Activated CD8-positive, alpha-beta memory T cell treated with anti-CD3 and anti-CD28 coated beads, Interleukin-2, amount 50 U/mL, for 48 hours (primary cell): ENCODE measurements at places on chromosomes 5 and 9.

DNA sequence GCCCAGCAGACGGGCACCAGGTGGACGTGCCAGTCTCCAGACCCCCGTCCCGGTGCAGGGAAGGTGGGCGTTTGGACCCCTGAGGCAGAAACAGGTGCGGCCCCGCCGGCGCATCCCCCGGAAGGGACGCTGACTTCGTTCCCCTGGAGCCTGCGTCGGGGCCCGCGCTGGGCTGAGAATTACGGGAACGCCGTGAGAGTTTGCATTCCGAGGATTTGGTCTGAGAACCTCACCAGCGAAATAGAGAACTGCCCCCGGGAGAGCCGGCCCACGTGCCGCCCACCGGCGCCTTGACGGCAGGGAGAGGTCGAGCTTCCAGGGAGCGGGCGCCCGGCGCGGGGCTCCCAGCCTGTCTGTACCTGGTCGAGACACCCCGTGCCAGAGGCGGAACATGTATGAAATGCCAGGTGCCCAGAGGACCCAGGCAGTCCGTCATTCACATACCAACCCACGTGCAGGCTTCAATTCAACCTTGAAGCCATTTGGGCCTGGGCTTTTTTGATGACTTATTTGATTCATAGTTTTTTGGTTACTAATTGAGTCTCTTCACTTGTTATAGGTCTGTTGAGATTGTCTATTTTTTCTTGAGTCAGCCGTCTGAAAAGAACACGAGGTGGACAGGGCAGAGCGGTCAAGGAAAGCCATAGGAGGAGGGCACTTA is 877 bp upstream of the CAMSAP1 start:
- peak; percentile 72 for DNase-seq

DNA sequence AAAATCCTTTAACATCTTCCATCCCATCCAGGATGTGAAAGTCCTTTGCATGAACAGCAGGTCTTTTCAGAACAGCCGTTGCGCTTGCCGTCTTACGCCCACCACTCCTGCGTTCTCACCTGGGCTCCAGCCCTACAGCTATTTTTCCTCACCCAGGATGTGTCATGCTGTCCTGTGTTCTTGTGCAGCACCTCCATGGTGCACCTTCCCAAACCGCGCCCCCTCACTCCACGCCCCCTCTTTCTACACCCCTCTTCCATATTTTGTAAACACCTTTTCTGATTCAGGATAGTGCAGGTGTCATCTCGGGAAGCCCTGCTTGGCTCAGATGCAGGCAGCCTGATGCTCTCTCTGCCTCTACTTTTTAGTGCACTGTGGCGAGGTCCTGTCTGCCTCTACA is 18.4 kb downstream of the CAMK4 start:
- no peak for DNase-seq

DNA sequence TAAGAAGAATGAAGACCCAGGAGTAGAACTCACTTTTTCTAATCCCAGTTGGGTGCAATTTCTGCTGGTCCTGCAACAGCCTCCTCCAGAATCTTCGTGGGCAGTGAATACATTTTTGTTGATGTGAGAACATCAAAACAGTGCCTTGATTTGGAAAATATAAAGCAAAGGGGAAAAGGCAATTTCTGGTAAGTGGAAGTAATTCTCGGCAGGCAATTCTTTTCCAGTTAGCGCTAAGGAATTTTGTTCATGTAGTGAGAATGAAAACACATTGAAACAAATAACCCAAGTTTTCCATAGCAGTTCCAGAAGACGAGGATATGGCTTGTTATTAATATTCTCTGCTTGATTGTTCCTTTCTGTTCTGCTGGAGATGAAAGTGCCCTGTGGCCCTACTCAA is 178.7 kb downstream of the SPATA31D1 start:
- no peak for DNase-seq

GRCh38 chr5:95966005-95966404 is 4.4 kb upstream of the ELL2 start:
- DNase-seq, result no peak

DNA sequence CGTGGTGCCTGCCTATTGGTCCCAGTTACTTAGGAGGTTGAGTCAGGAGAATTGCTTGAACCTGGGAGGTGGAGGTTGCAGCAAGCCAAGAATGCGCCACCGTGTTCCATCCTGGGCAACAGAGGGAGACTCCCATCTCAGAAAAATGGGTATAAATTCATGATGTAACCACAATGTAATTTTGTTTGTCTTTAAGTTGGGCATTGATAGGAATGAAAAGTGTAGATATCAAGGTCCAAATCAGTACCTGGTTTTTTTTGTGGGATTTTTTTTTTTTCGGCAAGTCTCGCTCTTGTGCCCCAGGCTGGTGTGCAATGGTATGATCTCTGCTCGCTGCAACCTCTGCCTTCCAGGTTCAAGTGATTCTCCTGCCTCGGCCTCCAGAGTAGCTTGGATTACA is 7.4 kb downstream of the NPM1 start:
- no peak for DNase-seq

DNA sequence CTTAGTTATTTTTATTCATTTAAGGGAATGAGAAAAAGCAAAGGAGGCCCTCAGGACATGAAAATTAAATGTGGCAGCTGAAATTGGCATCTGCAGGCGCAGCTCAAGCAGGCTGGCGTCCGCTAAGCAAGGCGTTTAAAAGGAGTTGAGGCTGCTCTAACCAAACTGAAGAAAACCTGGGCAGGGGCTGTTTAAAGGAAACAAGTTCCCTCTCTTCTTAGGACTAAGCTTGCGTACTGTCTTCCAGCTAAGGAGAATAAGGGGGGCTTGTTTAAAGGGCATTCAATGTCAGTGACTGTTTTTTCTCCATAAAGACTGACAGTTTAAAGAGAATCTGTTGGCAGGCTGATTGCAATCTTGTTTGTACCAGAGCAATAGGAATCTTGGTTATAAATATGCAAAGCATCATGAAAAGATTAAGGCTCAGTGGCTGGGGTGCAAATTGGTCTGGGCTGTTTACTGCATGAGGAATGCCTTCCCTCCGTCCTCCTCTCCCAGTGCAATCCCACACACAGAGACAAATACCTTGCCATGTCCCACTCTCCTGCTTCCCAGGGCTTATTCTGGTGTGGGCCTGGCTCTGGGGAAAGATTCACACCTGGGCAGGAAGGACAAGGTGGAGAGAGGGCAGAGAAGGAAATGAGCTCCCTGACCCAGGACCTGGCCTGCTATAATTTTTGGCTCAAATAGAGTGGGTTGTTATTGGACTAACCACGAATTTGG is 85.9 kb upstream of the LIFR start:
- DNase-seq, result no peak

DNA sequence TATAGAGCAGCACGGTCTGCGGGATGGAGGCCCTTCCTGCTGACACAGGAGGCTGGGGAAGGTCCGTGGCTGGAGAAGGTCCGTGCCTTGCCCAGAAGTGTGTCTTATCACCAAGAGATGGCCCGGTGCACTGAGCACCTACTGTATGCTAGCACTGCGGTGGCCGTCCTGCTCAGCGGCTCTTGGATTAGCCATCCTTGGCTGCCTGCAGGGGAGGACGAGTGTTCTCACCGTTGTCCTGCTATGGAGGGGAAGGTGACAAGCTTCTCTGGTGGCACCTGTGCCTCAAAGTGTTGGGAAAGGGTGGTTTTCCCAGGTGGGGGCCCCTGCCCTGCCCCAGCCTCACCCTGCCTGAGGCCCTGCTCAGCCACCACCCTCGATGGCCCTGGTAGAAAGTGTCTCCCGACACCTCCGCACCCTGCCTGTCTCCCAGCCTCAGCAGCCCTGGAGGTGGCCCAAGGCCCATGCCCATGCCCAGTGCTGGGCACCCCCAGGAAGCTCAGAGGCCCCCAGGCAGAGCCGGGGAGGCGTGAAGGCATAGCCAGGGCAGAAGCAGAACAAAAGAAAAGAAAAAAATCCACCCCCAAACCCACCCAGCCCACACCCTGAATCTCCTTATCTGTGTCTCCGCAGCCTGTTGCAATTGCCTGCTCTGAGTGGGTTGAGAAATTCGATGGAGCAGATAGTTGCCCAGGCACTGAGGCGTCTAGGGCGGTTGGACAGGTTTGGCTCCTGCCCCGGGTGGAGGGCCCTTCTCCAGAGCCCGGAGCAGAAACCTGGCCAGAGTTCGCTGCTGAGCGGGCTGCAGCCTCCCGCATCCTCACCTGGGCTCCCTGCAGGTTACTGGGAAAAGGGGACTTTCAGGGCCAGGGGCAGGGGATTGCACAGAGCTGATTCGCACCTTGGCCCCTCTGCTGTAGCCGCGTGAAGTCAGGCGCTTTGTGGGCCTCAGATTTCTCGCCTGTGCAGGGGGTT is 30.5 kb downstream of the RXRA start:
- no peak for DNase-seq

GRCh38 chr5:38809388-38810359 is 36.1 kb upstream of the OSMR start:
- DNase-seq, result peak; percentile 73

DNA sequence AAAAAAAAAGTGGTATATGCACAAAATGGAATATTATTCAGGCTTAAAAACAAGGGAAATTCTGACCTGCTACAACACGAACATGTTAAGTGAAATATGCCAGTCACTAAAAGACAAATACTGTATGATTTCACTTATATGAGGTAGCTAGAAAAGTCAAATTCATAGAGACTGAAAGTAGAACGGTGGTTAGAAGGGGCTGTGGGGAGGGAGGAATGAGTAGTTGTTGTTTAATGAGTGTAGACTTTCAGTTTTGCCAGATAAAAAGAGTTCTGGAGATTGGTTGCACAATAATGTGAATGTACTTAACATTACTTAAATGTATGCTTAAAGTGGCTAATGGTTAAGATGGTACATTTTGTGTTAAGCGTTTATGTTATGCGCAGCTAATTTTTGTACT is 79.5 kb upstream of the IL12B start:
- no peak for DNase-seq

GRCh38 chr5:149578896-149579295 is 2.4 kb upstream of the ARHGEF37 start:
- no peak for DNase-seq

DNA sequence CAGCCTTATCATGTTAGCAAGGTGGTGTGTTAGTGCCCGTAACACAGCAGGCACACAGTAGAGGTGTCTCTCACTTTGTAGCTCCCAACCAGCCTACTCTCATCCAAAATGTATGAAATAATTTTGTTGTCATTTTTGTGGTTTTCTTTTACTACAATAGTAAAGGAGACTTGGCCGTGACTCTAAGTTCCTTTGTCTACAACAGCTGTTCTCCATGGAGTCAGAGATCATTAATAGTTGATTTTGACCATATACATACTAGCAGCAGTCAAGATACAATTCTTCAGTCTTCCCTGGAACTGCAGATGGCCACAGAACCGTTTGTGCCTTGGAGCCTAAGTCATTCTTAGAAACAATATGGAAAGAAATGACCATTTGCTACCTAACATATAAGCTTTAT is 567.1 kb downstream of the TLR4 start:
- DNase-seq, result no peak

GRCh38 chr9:122572456-122572855 is 10.7 kb downstream of the OR1L8 start:
- DNase-seq, result no peak

DNA sequence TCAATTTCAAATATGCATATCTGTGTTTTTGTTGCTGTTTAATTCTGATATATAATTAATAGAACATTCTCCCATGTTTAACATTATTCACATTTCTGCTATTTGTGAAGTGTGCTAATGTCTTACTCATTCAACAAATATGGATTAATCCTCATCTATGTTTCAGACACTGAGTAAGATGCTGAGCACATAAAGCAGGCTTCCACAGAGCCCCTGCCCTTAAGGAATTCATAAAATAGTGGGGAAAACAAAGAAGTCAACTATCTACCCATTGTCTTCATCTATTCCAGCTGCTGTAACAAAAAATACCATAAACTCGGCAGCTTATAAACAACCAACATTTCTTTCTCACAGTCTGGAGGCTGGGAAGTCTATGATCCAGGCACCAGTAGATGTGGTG is 333.3 kb downstream of the SEMA5A start:
- no peak for DNase-seq

DNA sequence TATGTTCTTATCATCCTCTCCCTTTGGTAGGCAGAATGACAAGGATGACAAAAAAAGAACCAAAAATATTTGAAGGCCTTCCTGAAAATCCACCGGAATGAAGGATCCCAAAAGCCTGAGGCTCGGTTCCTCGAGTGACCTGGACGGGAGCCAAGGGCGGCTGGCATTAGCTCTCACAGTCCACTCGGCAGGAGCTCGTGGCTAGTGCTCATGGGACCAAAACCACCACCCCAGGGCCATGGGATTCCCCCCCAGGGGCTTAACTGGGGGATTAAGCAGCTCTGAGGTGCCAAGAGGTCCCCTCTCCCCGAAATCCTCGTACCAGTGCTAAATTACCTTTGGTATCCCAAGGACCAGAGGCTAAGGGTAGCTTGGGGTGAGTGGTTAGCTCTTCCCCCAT is 586 bp upstream of the PDZD2 start:
- DNase-seq, result no peak

DNA sequence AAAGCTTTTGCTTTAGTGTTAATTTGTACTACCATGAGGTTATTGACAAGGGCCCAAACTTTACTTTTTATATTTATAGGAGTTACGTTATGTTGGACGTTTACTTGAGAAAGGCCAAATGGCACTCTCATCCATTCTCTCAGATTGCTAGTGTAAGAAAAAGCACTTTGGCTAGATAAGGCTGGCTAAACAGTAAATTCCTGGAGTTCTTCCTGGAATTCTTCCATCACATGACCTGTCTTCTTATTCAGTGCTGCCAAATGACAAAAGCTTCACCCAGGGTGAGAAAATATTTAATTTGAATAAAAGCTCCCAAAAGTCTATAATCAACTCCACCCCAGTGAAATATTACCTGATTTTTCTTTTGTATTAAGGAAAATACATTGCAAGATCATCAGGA is 1568.9 kb upstream of the ACO1 start:
- no peak for DNase-seq

DNA sequence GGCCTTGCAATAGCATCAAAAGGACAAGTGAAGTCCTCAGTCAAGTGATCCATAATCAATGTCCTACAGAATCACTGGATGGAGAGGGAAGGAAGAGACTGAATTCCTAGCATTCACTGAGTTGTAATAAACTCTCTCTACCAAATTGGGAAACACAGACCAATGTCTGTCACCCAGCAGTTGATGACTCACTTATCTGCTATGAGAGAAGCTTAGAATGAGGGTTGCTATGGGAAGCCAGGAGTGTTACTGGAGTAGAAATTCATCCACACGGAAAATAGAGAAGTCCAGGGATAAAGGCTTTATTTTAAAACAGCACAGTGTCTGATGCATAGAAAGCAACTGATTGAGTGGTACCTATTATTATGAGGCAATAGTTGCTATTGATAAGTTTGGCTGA is 407.4 kb downstream of the BRINP1 start:
- DNase-seq, result no peak

DNA sequence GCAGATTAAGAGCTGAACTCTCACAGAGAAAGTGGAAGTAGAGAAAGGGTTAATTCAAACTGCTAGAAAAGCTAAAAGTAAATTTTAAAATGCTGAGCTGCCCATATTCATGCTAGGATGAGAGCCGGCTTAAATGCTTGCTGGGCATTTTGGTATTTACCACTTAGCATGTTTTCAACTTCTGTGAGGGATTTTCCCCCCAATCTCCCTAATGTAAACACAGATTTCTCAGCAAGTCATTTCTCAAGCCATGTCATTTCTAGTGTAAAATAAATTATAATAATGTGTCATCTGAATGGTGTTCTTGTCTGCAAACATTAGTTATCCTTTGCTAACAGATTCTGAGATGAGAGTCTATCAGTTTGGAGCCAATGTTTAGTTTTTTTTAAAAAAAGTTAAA is 22.3 kb downstream of the RPS23 start:
- no peak for DNase-seq

- DNase-seq, result no peak
Measured at GRCh38 chr5:124602925-124603650, 143.4 kb downstream of the ZNF608 start.
